ENCODE measurements at places on chromosomes 3 and 15.

DNA sequence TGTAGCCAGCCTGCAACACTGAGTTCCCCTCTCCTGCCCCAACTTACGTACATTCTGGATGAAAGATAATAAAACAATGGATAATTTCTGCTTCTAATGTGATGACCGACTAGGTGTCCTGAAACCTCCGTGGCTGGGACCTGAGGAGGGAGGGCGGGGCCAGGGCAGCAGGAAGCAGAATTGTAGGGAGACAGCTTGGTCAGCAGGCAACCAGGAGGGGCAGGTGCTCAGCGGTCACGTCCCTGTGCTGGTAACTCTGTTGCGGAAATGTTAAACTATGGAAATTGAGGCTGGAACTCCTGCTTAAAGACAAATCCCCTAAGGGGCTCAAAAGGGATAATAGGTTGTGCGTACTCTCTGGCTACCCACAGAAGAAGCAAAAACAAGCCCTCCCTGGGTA lies 30.4 kb downstream of the SLC6A20 start:
- no peak for DNase-seq

DNA sequence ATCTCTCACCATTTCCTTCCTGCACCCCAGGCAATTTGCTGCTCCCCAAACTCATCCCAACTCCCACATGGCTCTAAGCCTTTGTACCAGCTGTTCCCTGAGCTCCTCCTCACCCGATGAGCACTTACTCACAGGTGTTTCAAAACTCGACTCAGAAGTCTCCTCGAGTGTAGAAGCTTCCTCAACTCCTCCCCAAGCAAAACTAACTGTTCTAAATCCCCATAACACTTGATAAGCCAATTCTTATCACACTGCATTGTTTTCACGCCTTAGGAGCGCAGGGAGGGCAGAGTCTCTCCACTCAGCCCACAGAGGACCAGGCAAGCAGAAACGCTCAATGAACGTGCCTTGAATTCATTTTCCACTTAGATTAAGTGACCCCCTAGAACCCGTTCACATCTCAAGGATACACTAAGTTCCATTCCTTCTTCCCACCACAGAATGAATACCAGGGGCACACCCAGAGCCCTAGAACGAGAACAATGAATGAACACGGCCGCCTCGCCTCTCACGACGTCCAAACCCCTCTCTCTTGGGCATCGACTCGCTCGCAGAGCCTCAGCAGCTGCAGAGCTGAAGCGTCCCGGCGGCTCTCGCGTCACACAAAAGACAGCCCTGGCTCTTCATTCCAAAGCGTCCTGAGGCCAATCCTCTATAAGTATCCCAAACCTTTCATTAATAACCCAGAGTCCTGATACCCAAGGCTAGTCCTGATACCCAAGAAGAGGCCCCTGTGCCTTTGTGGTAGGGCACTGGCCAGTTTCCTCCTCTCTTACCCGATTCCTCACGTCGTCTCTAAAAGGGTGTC lies 1.1 kb downstream of the RAF1 start:
- peak; percentile 49 for DNase-seq

DNA sequence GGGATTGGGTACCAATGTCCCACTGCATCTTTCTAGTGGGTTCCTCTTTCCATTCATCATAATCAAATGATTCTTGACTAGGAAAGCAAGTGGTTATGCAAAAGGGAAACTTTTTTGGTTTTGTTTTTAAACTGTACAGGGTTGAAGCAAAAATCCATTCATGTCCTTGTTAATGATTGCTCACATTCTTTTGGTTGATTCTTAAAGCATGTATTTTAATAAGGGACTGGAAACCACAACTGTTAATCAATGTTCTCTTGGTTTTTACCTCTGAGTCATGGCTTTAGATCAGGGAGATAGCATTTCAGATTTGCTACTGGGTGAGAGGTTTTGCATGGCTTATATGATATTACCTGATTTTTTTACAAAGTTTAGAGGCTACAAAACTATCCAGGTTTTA lies 371.7 kb upstream of the RGMA start:
- DNase-seq = no peak

DNA sequence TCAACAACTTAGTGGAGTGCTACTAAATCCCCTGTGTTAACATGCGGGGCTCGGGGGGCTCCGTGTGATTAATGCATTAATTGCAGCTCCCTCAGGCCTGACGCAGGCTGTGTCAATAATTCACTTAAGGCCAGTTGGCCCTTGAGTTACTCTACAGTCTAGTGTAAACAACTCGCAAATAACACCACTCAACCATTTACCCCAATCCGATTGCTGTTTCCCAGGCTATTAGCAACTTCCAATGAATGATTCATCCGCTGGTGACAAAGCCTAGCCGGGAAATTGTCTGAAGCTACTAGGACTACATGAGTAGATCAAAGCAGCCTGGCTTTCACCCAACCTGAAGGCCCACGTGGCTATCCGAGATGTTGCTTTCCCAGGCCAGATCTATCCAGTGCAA lies 121.3 kb upstream of the SOX14 start:
- no peak for DNase-seq

DNA sequence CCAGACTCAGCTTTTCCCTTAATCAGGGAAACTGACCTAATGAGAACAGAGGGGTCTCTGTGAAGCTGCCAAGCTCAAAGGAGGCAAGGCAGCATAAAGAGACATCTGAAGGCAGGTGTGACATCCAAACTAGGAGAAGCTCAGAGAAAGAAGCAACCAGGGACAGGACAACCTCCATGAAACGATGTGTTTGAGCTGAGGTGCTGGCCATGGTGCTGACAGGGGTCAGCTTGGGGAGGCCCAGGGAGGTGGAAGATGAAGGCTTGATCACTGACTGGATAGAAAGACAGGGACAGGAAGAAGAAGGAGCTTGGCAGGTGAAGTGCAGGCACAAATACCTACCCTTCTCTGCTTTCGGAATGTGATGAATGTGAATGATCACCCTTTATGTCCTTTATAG lies 179.5 kb upstream of the NSMCE3 start:
- DNase-seq = no peak

GRCh38 chr3:192408647-192409200 lies 318.6 kb downstream of the FGF12 start:
- peak; percentile 72 for DNase-seq

DNA sequence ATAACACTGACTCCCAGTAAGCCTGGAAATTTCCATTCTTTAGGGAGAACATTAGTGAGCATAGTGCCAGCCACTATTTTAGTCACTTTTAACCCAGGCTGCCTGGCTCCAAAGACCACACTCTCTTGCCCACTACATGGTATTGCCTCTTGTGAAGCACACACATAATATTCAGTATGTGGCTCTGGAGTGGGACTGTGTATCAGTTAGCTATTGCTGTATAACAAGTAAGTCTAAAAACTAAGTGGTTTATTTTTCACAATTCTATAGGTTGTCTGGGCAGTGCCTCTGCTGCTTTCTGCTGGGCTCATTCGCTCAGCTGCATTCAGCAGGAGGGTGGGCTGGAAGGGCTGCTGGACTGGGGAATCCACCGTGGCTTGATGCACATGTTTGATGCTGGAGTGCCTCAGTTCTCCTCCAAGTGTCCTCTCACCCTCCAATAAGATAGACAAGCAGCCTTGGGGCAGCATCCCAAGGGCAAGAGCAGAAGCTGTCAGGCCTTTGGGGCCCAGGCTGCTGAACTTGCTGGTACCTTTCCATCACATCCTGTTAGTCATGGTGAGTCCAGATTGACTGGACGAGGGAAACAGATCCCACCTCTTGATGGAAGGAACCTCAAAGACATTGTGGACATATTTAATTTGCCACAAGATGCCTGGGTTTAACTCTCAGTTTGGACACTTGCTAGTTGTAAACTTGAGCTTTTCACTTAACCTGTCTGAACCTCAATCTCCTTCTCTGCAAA lies 66.6 kb upstream of the TLE3 start:
- no peak for DNase-seq

DNA sequence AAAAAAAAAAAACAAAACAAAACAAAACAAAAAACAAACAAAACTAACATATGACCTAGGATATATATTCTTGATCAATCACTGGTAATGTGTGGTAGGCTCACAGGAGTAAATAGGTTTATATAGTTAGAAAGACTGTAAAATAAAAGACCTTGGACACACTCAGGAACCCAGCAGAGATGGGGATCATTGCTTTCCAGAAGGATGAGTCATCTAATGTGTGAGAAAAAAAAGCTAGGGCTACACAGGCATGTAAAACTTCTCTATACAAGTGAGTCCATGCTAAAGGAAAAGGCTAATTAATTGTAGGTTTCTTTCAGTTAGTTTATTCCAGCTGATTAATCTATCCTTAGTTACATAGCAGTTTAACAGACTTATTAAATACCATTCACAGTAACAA lies 710.3 kb upstream of the ARPP21 start:
- DNase-seq = no peak

DNA sequence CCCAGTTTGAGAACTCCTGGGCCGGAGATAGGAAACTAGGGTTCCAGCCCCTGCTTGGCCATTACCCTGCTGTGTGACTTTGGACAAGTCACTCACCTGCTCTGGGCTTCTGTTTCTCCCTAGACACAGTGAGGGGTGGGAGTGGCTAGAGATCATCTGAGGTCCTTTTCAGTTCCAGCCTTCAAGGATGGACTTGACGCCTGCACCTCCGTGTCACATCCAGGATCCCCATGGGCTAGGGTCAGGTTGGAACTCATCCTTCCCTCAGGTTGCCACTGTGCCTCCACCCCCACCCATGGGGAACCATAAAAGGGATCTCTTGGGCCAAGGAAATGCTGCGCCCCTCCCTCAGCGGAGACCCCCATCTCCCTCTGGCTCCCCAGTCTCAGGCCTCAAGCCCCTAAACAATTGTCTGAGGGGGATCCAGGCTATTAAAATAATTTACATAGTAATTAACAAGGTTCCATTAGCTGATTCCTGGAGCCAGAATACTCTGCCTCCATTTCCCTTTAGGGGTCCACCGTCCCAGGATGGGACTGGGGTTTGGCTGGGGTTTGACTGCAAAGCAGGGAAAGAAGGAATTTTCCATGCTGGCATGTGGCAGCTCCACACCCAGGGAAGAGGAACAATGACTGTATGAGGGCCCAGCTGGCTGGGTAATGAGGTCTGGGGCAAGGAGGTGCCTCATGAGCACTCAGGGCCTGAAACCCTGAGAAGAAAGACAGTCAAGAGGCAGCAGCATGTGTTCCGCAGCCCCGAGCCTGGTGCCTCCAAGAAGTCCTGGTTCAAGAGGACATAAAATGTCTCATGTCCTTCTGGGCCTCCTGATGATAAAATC lies 177.7 kb downstream of the SMAD6 start:
- DNase-seq = no peak

DNA sequence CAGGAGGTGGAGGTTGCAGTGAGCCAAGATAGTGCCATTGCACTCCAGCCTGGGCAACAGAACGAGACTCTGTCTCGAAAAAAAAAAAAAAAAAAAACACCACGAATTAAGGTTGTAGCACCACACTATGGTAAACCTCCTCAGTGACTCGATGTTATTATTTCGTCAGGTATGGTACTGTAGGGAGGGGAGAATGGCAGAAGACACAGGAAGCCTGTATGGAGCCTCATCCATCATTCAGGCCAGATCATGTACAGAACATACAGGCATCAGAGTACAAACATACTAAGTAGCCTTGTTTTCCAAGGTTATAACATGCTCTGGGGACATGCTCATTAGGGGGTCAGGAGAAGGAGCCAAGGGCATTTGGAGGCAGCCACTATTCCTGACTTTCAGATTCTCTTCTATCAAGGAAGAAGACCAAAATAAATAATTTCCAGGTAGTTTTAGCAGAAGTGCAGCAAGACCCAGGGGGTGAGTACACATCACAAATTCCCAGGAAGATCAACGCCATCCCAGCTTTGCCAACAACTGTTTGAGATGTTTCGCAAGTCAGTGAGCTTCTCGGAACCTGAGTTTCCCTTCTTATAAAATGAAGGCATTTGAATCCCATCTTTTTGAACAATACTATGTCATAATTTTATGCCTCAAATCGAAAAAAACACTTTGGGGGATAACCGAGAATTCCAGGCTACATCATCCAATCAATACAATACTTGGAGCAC lies 79.8 kb downstream of the FOXP1 start:
- DNase-seq = no peak

DNA sequence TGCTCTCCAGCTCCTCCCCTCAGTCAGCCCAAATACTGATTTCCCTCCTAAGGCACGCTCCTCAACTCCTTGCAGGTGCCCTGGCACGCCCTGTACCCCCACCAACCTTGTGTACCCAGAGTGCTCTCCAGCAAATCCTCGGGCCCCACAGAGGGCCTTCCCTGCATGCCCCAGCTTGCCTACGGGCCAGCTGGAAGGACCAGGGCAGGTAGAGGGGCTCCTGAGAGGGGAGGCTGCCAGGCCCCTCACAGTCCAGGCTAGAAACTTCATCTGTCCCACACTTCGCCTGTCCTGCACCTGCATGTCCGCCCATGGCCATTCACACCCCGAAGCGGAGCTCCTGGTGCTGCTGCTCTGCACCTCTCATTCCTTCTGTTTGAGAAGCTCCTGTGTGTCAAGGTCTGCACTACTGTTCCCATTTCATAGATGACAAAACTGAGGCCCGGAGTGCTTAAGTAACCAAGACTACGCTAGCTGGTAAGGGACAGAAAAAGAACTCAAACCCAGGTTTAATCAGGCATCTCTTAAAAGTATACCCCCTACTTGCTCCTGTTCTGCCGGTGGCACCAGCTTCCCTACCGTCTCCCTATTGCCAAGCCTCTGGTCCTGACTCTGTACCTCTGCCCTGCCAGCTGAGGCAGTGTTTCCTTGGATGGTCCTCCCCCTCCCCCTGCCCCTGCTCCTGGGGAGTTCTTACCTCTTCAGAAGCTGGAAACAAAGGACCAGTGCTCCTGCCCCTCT lies 35.6 kb downstream of the ZXDC start:
- no peak for DNase-seq

DNA sequence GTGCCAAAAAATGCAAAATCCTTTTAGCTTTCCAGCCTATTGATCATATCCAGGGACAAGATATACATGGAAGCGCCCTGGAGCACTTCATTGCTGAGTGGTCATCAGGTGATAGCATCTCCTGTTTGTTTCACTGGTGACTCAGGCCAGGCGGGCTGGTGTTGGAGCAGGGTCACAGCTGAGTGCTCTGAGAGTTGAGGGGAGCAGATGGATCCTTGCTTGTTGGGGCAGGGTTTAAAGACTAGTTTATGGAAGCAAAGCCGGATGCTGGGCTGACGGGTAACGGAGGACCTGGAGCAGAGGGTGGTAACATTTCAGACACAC lies 405.0 kb upstream of the TPM1 start:
- no peak for DNase-seq

- no peak for DNase-seq
These were observed 8.1 kb upstream of the MUC13 start for GRCh38 chr3:124942613-124943012.
